KBM-7 (cell line): ENCODE measurements at places on chromosomes 6 and 20.

- DNase-seq = peak; percentile 73
Measured at GRCh38 chr6:32692019-32692418, 25.6 kb upstream of the HLA-DQB1 start.

- no peak for DNase-seq
Measured at GRCh38 chr6:19299129-19299528, 538.0 kb upstream of the ID4 start.

DNA sequence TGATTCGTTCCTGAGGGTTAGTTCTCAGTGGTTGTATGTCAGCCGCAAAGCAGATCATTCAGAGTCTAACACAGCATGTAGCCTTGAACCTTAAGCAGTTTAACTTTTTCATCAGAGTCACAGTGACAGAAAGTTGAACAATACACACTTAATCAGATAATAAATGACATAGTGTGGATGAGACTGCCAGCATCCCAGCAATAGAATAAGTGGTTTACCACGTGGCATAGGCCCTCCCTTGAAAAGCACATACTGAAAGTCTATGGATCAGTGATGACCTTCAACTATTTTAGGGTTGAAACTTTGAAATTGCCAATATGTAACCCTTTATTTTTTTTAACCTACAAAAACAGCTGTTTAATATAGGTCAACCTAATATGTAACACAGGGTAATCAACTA lies 265.3 kb downstream of the ARHGAP18 start:
- no peak for DNase-seq

- DNase-seq = no peak
Measured at GRCh38 chr6:7402716-7403115, 13.1 kb downstream of the RIOK1 start.

GRCh38 chr6:85679445-85680123 lies 36.9 kb upstream of the SYNCRIP start:
- DNase-seq = no peak

DNA sequence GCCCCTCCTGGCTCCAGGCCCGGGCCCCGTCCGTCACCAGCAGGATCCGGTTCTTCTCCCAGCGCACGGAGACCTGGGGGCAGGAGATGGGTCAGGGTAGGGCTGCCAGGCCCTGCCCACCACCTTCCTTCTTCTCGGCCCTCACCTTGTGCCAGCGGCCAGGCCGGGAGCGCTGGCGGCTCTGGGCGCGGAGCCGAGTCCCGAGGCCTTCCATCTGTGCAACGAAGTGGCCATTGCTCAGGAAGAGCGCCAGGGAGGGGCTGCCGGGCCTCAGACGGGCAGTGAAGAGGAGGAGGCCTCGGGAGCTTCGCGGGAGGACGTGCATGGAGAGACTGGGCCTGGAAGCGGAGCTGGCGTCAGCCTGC lies 7.9 kb downstream of the ADRM1 start:
- no peak for DNase-seq

DNA sequence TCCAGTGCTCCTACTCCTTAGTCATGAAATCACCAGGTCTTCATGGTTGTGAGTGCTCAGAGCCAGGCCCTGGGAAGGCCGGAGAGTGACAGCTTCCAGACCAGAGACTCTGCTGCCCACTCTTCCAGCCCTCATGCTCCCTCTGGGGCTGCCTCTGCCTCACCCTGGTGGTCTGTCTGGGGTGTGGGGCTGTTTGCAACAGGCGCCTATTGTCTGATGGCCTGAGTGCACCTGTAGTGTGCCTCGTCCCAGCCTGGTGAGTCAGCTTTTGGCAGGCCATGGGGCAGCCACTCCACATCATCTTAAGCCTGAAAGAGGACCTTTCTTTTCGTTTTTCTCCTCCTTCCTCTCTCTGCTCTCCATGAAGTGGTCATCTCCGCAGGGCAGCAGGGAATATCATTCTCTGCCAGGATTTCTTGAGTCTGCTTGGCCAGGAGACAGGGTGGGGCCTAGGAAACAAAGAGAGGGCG lies 173.8 kb downstream of the VEGFA start:
- no peak for DNase-seq

DNA sequence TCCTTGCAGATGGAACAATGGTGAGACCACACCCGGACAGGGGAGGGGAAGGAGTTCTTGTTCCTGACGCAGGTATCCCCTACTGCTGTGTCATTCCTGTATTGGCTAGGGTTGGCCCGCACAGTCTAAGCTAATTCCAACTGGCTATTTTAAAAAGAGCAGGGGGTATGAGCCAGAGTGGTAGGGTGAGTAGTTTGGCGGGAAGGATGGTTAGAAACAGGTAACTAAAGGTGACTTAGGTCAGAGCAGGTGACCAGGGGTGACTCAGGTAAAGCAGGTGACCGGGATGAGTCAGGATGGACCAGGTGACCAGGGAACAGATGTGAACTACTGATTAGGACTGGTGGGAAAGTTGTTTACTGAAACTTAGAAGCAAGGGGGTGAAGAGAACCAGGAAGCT lies 58.0 kb downstream of the ZNF292 start:
- DNase-seq = no peak

DNA sequence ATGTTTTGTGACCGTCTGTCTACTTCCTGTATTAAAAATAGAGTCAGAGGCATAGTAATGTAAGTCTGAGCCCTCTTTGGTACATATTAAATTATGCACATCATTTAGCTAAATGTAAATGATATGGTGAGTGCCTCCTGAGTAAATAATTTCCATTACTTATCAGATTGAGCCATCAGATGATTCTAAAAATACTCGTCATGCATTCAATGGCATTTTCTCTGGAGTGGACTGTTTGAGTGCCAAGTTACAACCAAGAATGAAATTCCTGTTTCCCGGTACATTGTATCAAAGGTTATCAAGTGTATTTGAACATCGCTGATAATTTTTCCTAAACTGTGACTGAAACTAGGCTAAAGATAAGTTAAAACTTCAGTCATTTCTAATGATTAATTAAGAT lies 81.0 kb downstream of the AKAP7 start:
- DNase-seq = no peak

GRCh38 chr20:61693055-61693600 lies 372.6 kb downstream of the TAF4 start:
- DNase-seq = no peak

GRCh38 chr6:21887231-21888185 lies 294.0 kb downstream of the SOX4 start:
- no peak for DNase-seq

GRCh38 chr6:131949909-131950766 lies 1.0 kb downstream of the CCN2 start:
- peak; percentile 29 for DNase-seq

DNA sequence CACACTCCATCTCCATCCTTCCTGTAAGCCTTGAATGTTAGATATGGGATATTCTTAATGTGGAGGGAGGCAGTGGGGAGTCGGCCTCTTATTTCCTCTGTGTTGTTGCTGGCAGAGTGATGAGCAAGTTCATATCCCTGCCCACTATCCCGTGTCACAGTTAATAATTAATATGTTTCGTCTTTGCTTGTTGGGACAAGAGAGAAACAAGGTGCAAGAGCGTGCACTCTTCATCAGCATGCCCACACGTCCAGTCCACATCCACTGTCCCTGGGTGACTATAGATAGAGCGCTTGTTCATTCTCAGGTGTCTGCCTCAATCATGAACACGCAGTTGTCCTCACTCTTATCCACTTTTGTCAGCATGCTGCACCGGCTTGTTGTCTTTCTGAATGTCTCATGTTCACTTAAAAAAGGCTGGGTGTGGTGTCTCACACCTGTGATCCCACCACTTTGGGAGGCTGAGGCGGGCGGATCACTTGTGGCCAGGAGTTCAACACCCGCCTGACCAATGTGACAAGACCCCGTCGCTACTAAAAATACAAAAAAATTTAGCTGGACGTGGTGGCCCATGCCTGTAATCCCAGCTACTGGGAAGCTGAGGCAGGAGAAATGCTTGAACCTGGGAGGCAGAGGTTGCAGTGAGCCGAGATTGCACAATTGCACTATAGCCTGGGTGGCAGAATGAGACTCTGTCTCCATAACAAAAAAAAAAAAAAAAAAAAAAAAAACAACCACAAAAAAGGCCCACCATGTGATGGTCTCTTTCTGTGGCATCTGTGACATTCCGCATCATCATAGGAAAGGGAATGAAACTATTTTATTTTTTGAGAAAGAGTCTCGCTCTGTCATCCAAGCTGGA lies 34.2 kb downstream of the PPP1R3G start:
- no peak for DNase-seq

DNA sequence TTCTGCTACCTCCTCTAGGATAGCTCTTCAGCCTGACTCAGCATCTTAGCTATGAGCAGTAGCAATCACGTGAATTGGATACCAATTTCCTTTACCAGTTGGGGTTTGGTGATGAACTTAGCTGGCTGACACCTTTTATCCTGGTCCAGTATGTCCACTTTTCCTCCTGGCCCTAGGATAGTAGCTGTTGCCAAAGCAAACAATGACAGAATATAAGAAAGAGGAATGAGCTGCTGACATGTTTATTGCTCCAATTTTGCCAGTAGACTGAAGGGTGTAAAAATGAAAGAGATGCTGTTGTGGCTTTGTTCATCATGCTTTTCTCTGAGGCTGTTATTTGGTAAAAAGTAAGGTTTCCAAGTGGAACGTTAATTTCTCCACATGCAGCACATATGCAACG lies 168.3 kb upstream of the JAG1 start:
- DNase-seq = no peak

GRCh38 chr6:33313709-33314514 lies at the start of gene TAPBP:
Gene TAPBP, minus strand, starts transcription at chr6:33314078. Its CDS starts 37 bp downstream, at chr6:33314041.
- DNase-seq = peak; percentile 73

DNA sequence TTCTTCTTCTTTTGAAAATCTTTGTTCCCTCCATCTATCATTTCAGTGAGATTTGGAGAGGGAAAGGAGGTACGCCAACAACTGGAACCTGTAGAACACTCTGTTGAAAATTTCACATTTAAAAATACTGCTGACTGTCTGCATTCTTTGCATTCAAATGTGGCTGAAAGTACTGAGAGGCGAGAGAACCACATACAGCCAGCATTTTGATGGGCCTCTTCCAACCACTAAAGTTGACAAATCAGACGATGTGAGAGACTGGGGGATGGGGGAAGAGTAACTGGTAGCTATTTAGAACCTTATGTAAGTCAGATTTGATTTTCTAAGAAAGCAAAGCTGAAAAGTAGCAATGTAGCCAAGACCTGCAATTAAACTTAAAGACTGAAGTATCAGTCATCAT lies 77.5 kb downstream of the FKBP5 start:
- DNase-seq = no peak

DNA sequence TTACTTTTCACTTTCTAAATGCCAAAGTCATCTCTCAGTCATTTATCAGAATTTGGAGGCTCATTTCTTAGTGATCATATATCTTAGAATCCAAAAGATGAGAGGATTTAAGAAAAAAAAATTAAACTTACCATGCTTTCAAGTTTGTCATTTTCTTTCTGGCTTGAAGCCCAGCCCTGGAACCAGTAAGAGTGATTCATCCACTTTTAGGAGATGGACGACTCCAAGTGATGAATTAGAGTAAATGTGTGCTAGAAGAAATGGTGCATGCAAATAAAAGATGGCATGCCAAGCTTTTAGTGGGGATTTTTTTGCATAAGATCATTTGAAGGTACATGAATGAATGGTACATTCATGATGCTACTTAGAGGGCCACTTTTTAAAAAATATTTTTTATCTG lies 20.1 kb downstream of the PLCB1 start:
- DNase-seq = no peak

GRCh38 chr6:136846046-136846445 lies 23.7 kb downstream of the PEX7 start:
- peak; percentile 61 for DNase-seq

DNA sequence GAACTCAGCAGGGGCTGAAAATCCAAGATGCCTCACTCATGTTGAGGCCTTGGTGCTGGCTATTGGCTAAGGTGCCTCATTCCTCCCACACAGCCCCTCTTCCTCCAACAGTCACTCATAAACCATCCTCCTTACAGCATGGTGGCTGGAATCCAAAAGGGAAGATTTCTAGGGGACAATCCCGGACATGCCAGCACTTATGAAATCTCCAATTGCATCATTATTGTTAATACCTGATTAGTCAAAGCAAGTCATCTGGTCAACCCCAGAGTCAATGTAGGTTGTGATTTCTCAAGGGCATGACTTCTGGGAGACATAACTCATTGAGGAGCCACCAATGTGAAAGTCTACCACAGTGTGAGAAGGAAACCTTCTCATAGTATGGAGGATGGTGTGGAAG lies 506.6 kb upstream of the NOX3 start:
- no peak for DNase-seq

DNA sequence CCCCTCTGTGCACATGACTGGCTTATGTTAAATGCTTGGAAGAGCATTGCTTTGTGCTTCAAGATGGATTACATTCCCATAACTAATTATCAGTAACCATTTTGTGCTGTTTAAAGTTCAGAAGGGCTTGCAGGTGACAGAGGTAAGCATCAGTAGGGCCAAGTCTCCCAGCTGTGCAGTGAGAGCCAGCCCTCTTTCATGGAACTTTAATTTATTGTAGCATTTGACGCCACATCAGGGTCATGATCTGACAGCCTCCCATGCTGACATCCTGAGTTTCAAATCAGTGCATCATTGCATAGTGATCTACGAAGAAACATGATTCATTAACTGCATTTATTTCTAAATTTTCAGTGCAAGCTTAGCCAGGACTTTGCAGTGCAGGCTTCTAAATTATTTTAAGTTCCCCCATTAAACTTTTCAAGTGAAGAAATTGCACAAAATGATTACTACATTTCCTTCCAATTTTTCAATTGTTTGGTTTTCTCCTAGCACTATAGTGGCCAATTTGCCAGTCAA lies 380.9 kb downstream of the UTRN start:
- no peak for DNase-seq

DNA sequence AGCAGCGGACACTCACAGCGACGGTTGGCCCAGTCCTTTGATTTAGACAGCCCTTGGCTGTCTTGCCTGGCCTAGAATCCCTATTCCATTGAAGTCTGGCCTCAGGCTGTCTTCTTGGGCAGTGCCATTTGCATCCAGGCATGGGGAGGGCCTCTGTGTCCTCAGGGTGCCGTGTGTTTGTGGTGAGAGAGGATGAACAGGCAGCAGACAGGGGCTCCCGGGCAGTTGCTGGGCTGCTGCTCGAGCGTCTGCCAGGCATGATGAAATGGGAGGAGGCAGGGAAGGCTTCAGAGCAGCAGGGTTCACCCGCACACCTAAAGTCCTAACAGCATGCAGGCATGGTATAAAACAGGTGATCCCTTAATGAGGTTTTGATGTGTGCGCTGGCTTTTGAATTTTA lies 126.9 kb downstream of the SOBP start:
- DNase-seq = no peak

GRCh38 chr6:170116636-170117035 lies 174.2 kb downstream of the DLL1 start:
- DNase-seq = no peak

DNA sequence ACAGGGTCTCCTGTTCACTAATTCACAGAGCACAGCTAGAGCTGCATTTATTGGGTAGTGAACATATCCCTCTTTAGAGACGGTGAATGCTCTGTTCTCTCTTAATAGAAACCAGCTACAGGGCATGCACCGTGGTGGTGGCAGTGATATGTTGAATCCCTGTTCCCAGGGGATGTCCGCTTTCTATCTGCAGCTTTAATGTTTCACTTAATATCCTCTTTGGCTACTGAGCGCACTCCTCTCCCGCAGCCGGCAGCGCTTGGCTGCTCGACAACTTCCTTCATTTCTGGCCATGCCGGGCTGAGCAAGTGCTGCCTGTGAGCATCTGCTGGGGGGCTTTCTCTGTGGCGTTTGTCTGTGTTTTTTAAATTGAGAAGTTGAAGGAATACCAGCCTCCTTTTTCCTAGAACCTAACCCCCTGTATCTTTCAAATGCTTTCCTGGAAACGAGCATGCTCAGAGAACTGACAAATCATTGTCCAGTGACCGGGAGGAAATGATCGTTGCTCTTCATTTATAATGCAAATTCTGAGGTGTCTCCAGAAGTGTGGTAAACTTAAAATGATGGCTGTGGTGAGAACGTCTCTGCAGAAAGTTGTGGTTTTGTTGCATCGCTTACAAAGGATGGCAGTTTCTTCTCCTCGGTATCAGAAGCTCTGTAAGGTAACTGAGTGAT lies 297.9 kb downstream of the UTRN start:
- DNase-seq = peak; percentile 97
